Activated CD8-positive, alpha-beta memory T cell treated with anti-CD3 and anti-CD28 coated beads, Interleukin-2, amount 10 ng/mL, durations not matched to agents 7 days and 5 days (primary cell): ENCODE measurements at places on chromosomes 7 and 10. TPM values are rescaled to one million over a fixed set of nuclear protein-coding genes. Genes with fewer than 3 reads are reported as not detected.

Gene FXYD4
- total RNA-seq, result not detected

Gene CALU
- total RNA-seq, result 39.0 TPM

Gene CALHM1
- 0.47 TPM for total RNA-seq

Gene SLC39A12
- total RNA-seq, result not detected

DNA sequence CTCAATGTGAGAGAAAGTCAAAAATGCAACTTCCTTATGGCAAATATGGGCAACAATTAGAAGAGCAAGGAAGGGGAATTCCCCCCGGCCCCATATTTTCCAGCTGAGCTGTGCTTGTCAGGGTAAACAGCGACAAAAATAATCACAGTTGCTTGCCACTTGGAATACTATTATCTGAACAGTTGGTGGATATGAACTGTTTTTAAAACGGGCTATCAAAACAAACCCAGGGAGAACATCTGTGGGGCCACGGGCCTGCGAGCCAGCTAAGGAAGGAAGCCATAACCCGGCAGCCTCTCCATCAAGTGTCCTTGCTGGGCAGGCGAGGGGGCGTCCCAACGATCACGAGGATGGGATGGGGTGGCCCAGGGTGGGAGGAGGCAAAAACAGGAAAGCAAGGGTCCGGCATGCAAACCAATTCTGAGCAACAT lies 228.4 kb downstream of the ARHGAP12 start:
- no peak for DNase-seq

GRCh38 chr10:126749015-126749655 lies 78.6 kb upstream of the C10orf90 start:
- DNase-seq, result peak; percentile 51

DNA sequence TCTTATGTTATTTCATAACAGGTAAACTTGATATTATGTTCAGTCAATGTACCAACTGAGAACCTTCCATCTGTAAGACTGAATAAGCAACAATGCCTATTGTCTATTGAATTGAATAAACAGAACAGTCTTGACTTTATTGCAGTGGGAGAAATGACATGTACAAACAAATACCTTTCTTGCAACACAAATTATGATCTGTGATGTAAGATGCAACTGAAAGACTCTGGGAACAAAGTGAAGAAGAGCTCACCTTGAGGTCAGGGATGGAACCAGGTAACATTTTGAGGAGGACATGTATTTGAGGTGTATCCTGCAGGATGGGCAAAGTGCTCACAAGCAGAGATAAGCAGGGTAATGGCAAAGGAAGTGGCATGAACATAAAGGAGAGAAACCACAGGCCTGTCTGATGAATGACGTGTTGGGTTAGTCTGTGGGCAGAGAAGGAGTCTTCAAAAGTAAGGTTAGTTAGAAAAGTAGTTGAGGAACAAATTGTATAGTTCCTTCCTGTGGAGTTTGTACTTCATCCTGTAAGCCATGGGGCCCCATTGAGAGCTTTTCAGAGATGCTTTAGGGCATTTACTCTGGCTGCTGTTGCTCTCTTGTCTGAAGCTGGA lies 9.5 kb downstream of the PNLIPRP3 start:
- no peak for DNase-seq

- no peak for DNase-seq
Measured at GRCh38 chr7:28579571-28579970, 167.3 kb downstream of the CREB5 start.

DNA sequence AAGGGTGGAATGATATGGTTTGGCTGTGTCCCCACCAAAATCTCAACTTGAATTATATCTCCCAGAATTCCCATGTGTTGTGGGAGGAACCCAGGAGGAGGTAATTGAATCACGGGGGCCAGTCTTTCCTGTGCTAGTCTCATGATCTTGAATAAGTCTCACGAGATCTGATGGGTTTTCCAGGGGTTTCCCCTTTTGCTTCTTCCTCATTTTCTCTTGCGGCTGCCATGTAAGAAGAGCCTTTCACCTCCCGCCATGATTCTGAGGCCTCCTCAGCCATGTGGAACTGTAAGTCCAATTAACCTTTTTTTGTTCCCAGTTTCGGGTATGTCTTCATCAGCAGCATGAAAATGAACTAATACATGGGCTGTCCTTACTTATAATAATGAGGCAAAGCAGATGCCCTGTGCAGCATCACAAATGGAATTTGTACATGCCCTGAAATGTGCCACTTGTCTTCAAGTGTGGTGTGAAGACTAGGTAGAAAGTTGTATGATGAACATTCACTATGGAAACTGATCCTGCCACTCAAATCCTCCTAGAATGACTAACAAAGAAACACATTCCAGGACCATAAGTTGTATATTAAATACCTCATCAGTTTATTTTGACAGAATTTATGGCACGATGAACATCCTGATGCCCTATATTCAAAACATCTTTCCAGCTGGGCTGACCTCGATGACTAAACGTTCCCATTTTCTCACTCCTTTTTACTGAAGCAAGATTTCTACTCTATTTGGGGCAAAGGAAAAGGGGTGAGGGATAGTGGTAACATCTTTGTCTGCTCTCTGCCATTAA lies 122.8 kb upstream of the CTTNBP2 start:
- no peak for DNase-seq

GRCh38 chr10:128003521-128003920 lies 96.6 kb downstream of the PTPRE start:
- DNase-seq, result no peak
